A549 treated with DMSO at 1 μM for 4 hours (cell line): ENCODE measurements at places on chromosomes 1 and 21. TPM values are rescaled to one million over a fixed set of nuclear protein-coding genes. Genes with fewer than 3 reads are reported as not detected.

AADACL4 gene
- not detected in 5 replicates for total RNA-seq

CORT gene
- 0.09 to 0.51 TPM (median 0.22 TPM) in 4 of 5 replicates, not detected in the other for total RNA-seq

PTGER3 gene
- total RNA-seq = not detected in 5 replicates

GALE gene
- 71.3 to 84.8 TPM (median 72.6 TPM) in 5 replicates for total RNA-seq

OR2T33 gene
- not detected in 5 replicates for total RNA-seq

PEX14 gene
- total RNA-seq = 13.9 to 17.7 TPM (median 15.1 TPM) in 5 replicates

ITPKB gene
- 2.4 to 3.3 TPM (median 3.0 TPM) in 5 replicates for total RNA-seq

IRF6 gene
- 0.06 to 0.38 TPM (median 0.13 TPM) in 5 replicates for total RNA-seq

CRNN gene
- total RNA-seq = not detected in 5 replicates

S100A1 gene
- total RNA-seq = 0.15 to 0.83 TPM (median 0.47 TPM) in 5 replicates

FNDC5 gene
- 0.38 to 0.75 TPM (median 0.53 TPM) in 5 replicates for total RNA-seq

PROX1 gene
- total RNA-seq = 0.05 to 0.46 TPM (median 0.06 TPM) in 4 of 5 replicates, not detected in the other

MROH9 gene
- not detected in 5 replicates for total RNA-seq

GIPC2 gene
- total RNA-seq = 0.02 to 0.03 TPM in 2 of 5 replicates, not detected in the others

ATF6 gene
- total RNA-seq = 12.0 to 14.3 TPM (median 13.3 TPM) in 5 replicates

NUP210L gene
- not detected in 5 replicates for total RNA-seq
